ENCODE measurements at places on chromosomes 7 and 10.
A peak's percentile ranks its signal among the peaks of the same experiment; 100 is the strongest.

- H3K4me3 ChIP-seq = no peak overlapping the region
- H3K36me3 ChIP-seq = no peaks in the 10 kb centered on the region
- no peaks in the 10 kb centered on the region for H3K4me1 ChIP-seq
- DNase-seq = no peak
- H3K27ac ChIP-seq = no peak overlapping the region
- peaks cover 97% of the 10 kb centered on the region for H3K27me3 ChIP-seq
Measured at GRCh38 chr10:125084191-125084613, 76.2 kb downstream of the CTBP2 start.

GRCh38 chr10:110353244-110354119, 48.8 kb upstream of the SMNDC1 start:
- H3K4me1 ChIP-seq = peaks cover 40% of the 10 kb centered on the region
- DNase-seq = peak; percentile 74
- peak overlapping the region; percentile 46 for H3K4me3 ChIP-seq
- H3K27me3 ChIP-seq = no peaks in the 10 kb centered on the region
- H3K27ac ChIP-seq = peak overlapping the region; percentile 99
- no peaks in the 10 kb centered on the region for H3K36me3 ChIP-seq

DNA sequence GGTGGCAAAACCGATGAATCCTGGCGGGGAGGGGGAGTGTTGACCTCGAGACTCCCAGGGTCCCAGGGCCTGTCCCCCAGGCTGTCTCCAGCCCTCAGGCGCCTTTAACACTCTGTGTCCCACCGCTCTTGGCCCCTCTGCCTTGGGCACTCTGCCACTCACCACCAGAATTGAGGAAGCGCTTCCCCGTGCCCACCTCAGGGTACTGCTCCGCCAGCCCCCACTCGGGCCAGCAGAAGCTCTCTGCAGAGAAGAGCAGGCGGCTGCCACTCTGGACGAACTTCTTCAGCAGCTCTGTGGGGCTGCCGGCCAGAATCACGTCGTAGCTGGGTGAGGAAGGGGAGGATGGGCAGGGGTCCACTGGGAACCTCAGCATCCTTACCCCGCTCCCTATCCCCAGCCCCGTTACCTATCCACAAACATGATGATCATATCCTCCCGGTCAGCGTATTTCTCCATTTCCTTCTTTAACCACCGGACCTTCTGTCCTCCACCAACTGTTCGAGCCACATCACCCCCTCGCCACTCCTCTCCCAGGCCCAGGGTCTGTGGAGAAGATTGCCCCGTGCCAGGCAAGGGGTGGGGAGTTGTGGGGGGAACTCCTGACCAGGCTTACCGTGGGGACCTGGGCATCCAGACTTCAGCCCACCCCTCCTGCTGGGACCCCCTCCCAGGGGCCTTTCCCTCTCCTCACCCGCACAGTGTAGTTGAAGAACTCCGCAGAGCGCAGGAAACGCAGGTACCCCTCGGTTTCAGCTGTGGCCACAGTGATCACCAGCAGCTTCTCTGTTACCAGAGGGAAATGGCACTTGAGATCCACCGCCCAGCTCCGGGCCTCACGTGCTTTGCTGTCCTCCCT, 1.2 kb downstream of the PLOD3 start:
- H3K27ac ChIP-seq = no peak overlapping the region
- no peaks in the 10 kb centered on the region for H3K36me3 ChIP-seq
- peak overlapping the region; percentile 84 for H3K4me3 ChIP-seq
- H3K4me1 ChIP-seq = 0 out of 2 replicates have a peak, but pooled peaks cover 6% of the 10 kb centered on the region
- no peak for DNase-seq

DNA sequence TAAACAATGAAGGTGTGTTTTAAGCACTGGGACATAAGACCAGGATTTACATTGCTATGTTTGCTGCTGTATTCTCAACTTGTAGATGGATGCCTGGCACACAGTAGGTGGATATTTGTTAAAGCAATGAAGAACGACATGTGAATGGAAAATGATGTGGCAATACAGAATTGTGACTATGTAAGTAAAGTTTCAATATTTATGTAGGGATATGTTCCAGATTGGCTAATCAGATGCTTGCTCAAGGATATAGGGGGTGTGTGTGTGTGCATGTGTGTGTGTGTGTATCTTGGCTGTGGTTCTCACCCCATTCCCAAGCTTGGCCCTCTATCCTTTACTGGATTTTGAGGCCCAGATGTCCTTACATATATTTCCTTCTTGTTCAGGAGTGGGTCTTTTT, 42.7 kb upstream of the LAMB1 start:
- H3K4me3 ChIP-seq = no peak overlapping the region
- H3K4me1 ChIP-seq = peaks cover 12% of the 10 kb centered on the region
- no peak overlapping the region for H3K27ac ChIP-seq
- H3K36me3 ChIP-seq = no peaks in the 10 kb centered on the region

DNA sequence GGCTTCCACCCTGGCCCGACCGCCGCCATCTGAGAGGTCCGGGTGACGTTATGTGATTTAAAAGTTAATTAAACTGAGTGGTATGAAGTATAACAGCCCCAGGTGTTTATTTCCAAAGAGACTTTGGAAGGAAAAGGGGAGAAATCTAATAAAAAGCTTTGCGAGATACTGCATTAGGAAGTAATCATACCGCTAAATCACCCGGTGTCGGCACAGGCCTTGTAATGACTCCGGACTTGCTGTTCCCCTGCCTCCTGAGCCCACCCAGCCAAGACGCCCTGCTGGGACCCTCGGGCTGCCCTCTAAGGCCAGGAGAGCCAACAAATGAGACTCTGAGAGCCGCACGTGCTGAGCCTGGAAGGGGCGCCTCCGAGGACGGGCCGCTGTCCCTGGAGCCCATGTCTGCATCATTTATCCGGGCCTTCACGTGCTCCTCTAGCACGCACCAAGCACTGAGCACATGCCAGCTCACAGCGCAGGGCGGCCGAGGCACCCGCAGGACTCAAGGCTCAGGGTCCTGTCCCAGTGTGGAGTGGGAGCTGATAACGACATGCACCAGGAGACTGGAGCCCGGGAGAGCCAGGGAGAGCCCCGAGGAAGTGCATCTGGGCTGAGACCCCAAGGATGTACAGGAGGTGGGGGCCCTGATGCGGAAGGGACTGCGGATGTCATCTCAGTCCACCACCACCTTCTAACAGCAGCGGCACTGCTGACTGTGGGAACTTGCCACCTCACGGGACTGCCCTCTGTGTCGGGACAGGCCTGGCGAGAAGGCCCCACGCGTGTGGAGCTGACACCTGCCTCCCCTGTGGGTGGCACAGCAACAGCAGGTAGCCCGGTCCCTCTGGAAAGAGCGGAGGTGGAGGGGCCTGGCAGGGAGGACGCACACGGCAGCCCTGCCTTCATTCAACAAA, 182.7 kb downstream of the ELFN1 start:
- H3K36me3 ChIP-seq = no peaks in the 10 kb centered on the region
- no peak overlapping the region for H3K27ac ChIP-seq
- no peak for DNase-seq
- H3K27me3 ChIP-seq = no peaks in the 10 kb centered on the region
- no peaks in the 10 kb centered on the region for H3K4me1 ChIP-seq
- H3K4me3 ChIP-seq = no peak overlapping the region

GRCh38 chr10:24469993-24470392, 253.7 kb downstream of the ARHGAP21 start:
- H3K27me3 ChIP-seq = no peaks in the 10 kb centered on the region
- H3K4me1 ChIP-seq = peaks cover 22% of the 10 kb centered on the region
- H3K36me3 ChIP-seq = peaks cover 5% of the 10 kb centered on the region
- no peak overlapping the region for H3K27ac ChIP-seq
- DNase-seq = no peak

GRCh38 chr7:90176195-90176594, 21.9 kb downstream of the STEAP1 start:
- H3K27ac ChIP-seq = no peak overlapping the region
- H3K27me3 ChIP-seq = 0 out of 2 replicates have a peak, but pooled peaks cover 3% of the 10 kb centered on the region
- no peak overlapping the region for H3K4me3 ChIP-seq

DNA sequence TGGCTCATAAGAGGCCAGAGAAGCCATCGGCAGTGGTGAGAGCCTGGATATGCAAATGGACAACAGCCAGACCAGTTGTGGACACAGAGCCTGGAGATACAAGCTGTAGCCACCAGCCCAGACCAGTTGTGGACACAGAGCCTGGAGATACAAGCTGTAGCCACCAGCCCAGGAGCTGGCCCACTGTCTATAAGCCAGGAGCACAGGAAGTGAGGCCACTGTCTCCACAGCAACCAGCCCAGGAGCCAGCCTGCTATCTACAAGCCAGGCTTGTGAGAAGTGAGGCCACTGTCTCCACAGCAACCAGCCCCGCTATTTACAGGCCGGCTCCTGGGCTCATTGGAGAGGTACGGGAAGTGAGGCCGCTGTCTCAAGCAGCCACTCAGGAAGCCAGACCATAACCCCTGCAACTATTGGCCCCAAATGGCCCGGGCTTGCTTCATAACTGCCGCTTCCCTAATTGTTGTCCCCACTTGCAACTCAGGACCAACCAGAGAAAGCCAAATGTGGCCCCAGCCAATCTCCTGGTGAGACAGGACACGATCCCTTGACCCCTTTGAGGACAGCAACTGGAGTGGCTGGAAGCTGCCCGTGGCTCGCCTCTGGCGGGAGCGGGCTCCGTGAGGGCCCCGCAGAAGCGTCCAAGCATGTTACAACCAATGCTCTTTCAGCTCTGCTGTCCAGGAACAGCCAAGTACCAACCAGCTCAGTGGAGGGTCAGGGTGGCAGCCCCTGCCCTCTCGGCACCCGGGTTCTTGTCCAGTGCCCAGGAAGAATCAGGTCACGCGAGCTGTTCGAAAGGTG, 44.1 kb upstream of the CNPY1 start:
- DNase-seq = no peak
- H3K36me3 ChIP-seq = no peaks in the 10 kb centered on the region
- H3K4me1 ChIP-seq = no peaks in the 10 kb centered on the region
- no peak overlapping the region for H3K4me3 ChIP-seq
- H3K27ac ChIP-seq = no peak overlapping the region

DNA sequence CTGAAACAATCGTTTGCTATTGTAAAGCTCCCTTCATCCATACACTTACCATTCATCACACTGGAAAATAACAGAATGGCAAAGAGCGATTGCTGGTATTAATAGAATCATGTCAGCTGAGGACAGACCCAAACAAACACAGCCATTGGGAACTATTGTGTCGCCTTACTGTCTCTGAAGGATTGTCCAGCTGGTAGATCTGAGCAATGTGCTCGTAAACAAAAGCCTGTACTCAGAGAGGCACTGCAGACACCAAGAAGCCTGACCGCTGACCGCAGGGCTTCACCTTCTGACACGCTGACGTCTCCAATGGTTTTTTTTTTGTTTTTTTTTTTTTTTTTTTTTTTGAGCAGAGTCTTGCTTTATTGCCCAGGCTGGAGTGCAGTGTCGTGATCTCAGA, 151.0 kb upstream of the FRMD4A start:
- peaks cover 5% of the 10 kb centered on the region for H3K4me1 ChIP-seq
- peak overlapping the region; percentile 46 for H3K27ac ChIP-seq
- H3K36me3 ChIP-seq = no peaks in the 10 kb centered on the region
- H3K27me3 ChIP-seq = no peaks in the 10 kb centered on the region
- H3K4me3 ChIP-seq = no peak overlapping the region

DNA sequence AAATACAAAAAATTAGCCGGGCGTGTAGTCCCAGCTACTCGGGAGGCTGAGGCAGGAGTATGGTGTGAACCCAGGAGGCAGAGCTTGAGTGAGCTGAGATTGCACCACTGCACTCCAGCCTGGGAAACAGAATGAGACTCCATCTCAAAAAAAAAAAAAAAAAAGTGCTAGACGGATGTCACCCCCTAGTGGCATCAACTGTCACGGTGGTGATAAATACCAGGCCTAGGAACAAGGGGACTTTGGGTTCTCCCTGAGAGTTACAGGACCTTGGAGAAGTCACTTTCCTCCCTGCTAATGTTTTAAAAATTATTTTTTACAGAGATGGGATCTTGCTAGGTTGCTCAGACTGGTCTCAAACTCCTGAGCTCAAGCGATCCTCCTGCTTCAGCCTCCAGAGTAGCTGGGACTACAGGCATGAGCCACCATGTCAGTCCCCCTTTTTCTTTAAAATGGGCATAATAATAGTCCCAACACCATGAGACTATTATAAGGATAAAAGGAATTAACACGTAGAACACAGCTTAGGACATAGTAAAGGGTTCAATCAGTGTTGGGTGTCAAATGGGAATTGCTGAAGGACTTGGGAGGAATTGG, 2.6 kb upstream of the TMEM130 start:
- H3K27ac ChIP-seq = no peak overlapping the region
- H3K4me1 ChIP-seq = no peaks in the 10 kb centered on the region
- peak; percentile 56 for DNase-seq
- H3K4me3 ChIP-seq = no peak overlapping the region
- H3K36me3 ChIP-seq = no peaks in the 10 kb centered on the region

DNA sequence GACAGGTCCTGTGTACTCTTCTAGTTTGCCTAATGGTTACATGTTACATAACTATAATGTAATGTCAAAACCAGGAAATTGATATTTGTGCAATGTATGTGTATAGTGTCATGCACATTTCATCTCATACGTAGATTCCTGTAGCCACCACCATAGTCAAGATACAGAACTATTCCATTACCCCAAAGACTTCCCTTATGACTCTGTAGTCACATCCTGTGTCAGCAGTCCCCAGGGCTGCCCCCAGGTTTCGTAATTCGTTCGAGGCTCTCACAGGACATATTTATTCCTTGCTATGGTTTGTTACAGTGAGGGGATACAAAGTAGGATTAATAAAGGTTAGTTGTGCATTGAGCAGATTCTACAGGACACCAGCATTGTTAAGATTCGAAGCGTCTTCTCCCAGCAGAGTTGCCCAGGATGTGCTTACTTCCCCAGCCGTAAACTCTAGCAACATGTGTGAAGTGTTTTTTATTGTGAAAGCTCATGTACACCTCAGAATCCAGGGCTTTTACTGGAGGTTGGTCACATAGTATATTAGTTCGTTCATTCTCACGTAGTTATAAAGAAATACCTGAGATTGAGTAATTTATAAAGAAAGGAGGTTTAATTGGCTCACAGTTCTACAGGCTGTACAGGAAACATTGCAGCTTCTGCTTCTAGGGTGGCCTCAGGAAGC, 18.6 kb downstream of the RABGEF1 start:
- no peaks in the 10 kb centered on the region for H3K4me1 ChIP-seq
- H3K4me3 ChIP-seq = no peak overlapping the region
- H3K36me3 ChIP-seq = no peaks in the 10 kb centered on the region
- no peak for DNase-seq
- no peak overlapping the region for H3K27ac ChIP-seq

GRCh38 chr10:72000073-72001032, 36.2 kb downstream of the CHST3 start:
- H3K27ac ChIP-seq = no peak overlapping the region
- no peaks in the 10 kb centered on the region for H3K27me3 ChIP-seq
- H3K4me3 ChIP-seq = no peak overlapping the region
- no peaks in the 10 kb centered on the region for H3K4me1 ChIP-seq

DNA sequence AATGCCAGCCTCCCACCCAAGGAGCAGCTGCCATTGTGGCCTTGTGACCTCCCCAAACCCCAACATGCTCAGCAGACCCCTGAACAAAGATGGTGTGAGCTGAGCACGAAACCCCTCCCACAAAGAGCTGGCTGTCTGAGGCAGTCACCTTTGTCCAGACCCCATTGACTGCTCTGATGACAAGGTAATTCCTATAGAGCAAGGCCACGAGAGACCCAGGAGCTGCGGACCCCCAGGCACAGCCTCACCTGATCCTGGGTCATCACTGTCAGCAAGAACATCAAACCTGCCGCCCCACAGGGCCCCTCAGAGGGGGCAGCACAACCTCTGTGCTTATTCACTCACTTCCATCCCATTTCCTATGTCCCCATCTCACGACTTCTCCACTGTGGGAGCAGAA, 102.6 kb downstream of the CPXM2 start:
- H3K4me1 ChIP-seq = no peaks in the 10 kb centered on the region
- H3K36me3 ChIP-seq = no peaks in the 10 kb centered on the region
- H3K4me3 ChIP-seq = no peak overlapping the region
- H3K27ac ChIP-seq = no peak overlapping the region
- H3K27me3 ChIP-seq = no peaks in the 10 kb centered on the region

GRCh38 chr7:45601816-45602540, 27.8 kb downstream of the ADCY1 start:
- H3K4me3 ChIP-seq = no peak overlapping the region
- H3K27me3 ChIP-seq = no peaks in the 10 kb centered on the region
- no peaks in the 10 kb centered on the region for H3K4me1 ChIP-seq
- DNase-seq = no peak

Data from MM.1S (cell line).